Posterior vena cava (tissue), 2 donors: ENCODE measurements at places on chromosomes 6 and 20.

DNA sequence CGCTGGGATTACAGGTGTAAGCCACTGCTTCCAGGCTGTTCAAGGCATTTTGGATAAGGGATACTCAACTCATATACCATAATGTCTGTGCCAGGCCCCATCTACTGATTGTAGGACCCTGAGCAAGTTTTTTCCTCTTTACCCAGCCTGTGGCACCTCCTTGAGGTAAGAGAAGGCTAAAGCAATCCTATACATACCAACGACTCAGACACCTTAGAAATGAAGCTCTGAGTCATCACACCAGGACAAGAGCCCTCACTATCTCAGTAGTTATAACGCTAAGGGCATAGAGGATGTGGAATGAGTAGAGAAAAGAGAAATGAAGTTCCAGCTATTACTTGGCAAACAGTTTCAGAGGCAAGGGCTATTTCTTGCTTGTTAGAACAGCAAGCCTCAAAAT is 16.9 kb downstream of the NDRG3 start:
- DNase-seq = no peak

- no peak for DNase-seq
These were observed 54.5 kb downstream of the ADGRG6 start for GRCh38 chr6:142356201-142356883.

DNA sequence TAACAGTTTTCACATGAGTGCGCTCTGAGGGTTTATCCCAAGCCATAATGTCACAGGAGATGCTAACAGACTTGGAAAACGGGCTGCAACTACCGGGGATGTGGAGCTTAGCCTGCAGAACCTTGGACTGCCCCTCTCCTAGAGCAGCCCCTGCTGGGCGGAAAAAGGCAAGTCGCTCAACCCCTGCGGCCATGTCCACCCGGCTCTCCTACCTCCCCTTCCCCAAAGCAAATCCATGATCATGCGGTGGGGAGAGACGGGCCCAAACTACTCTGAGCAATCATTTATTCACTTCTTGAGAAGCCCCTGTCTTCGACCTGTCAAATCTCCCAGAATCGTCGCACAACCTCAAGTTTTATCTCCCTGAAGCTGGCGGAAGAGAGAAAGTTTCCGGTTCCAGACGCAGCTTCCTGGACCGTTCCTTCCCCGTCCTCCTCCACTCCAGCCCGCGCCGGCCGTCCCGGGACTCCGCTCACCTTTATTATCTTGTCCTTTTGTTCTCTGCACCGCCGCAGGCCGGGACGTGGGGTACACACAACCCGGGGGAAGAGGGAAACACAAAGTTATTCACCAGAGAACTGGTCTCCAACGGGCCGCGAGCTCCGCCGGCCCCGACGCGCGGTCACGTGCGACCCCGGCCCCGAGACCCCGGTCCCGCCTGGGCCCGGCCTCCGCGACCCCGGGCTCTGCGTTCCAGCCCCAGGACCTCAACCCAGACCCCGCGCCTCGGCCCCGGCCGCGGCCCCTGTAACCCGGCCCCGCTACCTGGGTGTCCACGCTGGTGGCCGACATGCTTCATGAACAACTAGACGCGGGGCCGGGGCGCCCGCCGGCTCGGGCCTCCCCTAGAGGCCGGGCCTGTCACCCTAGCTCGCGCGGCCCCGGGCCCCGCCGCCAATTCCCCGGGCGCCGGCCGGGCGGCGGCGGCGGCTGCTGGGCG is 560 bp downstream of the YTHDF1 start:
- DNase-seq = no peak

GRCh38 chr6:53330137-53330536 is 18.6 kb downstream of the ELOVL5 start:
- no peak for DNase-seq

GRCh38 chr6:169227116-169227515 is 26.5 kb downstream of the THBS2 start:
- DNase-seq = no peak
